ENCODE measurements at places on chromosomes 7 and 10.

DNA sequence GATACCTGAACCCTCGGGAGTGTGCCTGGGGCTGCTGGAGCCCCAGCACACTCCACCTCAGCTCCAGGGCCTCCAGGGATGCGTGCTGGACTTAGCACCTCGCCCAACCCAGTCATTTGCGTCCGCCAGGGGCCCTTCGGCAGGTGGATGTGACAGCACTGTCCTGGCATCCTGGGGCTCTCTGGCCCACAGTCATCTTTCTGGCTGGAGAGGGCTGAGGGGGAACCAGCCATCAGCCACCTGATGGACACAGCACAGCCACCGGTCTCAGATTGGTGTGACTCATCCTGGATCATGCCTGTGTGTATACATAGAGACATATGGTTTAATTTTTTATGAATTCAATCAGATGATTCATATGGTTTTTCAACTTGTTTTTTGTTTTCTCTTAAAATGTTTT is 11.1 kb downstream of the ZNF775 start:
- no peak for DNase-seq

DNA sequence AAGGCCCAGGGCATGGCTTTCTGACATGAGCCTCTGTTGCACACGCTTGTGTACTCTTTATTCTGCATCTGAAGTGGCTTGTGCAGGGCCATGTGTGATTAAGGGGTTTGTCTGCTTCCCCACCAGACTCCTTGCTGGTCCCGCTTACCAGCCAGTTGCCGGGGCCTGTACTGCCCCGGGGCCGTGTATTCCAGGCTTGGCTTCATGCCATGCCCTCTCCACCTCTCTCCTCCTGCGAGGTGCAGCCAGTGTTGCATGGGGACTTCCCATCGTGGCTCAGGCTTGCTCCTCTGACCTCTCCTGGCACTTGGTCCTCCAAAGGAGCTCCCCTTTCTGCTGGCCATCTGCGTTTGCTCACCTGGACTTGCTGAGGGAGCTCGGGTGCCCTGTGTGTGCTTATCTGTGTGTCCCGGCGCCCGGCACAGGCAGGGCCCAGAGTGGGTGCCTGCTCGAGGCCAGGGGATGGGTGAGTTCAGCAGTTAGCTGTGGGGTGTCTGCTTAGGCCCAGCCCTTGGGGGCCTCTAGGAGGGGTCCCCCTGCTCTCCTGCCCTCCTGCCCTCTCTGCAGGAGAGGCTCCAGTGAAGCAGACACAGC is 11.0 kb upstream of the C10orf143 start:
- no peak for DNase-seq

DNA sequence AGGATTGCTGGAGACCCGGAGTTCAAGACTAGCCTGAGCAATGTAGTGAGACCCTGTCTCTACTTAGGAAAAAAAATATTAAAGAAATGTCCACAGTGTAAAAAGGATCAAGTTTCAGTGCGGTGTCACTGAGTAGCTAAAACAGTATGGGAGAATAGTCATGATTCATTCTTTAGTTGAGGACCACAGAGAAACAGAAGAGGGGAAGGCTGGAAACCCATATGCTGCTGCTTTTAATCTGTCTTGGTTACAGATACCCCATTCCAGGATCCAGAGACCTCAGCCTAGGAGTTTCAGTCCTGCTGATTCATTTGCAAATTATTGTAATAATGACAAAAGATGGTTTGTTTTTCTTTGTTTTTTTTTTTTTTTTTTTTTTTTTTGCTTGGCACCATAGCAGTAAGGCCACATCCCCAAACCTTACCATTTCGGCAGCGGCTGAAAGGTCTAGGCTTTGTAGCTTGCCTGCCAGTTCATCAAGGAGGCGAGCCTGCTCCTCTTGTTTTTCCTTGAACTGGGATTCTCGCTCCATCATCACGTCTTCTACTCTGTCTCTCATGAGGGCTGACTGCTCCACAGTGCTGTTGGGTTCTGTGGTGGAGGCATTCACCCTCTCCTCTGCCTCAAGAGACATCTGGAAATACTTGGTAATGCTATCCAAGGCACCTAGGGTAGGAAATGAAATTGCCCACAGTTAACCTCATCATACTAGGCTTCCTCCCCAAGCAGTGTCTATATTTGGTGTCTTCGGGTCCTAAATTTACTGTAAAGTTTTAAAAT is 44.2 kb downstream of the DLD start:
- DNase-seq = no peak

GRCh38 chr7:51027106-51027934 is 244.6 kb upstream of the GRB10 start:
- DNase-seq = no peak

GRCh38 chr7:155483245-155483644 is 25.3 kb downstream of the EN2 start:
- no peak for DNase-seq

DNA sequence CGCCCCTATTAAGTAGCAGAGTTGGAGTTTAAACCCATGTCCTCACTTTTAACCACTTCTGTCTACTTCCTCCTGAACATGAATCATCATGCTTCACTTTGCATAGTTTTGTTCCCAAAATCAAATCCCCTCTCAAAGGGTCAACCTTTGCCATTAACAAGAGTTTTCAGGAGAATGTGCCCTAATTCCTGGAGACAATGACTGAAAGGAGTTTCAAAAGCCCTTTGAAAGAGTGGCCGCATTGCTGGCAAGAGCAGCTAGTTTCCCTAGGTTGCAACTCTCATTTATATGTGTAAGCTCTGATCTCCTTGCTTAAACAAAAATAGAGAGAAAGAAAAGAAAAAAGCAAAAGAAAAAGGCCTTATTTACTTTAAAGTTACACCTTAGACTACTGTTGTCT is 9.2 kb downstream of the LGI1 start:
- DNase-seq = no peak

DNA sequence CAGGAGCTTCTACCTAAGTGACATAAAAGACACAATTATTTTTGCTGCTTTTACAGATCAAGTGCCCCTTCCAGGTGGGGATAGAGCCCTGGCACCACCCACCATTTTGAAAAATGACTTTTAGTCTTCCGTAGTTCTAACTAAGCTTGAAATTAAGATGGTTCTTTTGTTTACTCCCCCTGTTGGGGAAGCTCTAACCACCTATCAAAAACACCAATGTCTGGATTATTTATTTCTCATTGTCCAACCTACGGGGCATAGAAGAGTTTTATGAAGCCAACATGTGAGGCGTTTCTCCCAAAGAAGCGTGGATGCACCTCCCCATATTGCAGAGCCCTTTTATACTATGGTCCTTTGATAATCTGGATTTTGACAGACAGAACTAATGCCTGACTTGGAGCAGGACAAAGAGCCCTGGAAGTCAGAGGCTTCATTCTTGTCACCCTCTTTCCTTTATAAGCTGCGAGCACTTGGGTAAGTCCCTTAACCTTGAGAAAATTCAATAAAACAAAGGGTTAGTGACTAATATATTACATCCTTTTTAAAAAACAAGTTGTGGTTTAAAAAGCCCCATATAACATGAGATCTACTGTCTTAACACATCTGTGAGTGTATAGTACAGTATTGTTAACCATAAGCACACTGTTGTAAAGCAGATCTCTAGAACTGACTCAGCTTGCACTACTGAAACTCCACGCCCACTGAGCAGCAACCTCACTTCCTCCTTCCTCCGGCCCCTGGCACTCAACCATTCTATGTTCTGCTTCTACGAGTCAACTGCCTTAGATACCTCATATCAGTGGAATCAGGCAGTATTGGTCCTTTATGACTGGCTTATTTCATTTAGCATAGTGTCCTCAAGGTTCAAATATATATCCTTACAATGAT is 67.5 kb downstream of the ATXN7L1 start:
- DNase-seq = peak; percentile 50

DNA sequence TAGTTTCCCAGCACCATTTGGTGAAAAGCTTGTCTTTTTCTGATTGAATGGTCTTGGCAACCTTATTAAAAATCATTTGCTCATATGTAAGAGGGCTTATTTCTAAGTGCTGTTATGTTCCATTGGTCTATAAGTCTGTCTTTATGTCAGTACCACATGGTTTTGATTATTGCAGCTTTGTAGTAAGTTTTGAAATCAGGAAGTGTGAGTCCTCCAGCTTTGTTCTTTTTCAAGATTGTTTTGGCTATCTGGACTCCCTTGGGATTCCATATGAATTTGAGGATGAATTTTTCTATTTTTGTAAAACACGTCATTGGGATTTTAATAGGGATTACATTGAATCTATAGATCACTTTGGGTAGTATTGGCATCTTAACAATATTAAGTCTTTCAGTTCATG is 5.4 kb downstream of the KIF11 start:
- no peak for DNase-seq
